ENCODE measurements at places on chromosomes 3 and 15.

- no peak for DNase-seq
Observed at GRCh38 chr3:10455545-10455914, 49.9 kb downstream of the ATP2B2 start.

- no peak for DNase-seq
Observed at GRCh38 chr3:51683566-51683965, 12.5 kb downstream of the TEX264 start.

- DNase-seq: no peak
Observed at GRCh38 chr15:57364282-57365007, 11.9 kb upstream of the CGNL1 start.

- no peak for DNase-seq
Observed at GRCh38 chr15:77497942-77498361, 77.3 kb downstream of the HMG20A start.

GRCh38 chr3:13548696-13549622 is at the start of gene FBLN2:
Gene FBLN2, plus strand, starts transcription at chr3:13549125. Its CDS starts 21,231 bp downstream, at chr3:13570356.
- DNase-seq: peak; percentile 54

- no peak for DNase-seq
Observed at GRCh38 chr3:8980756-8981257, 17.5 kb upstream of the RAD18 start.
